ENCODE measurements at places on chromosomes 7 and 10. TPM values are rescaled to one million over a fixed set of nuclear protein-coding genes. Genes with fewer than 3 reads are reported as not detected.

- no peak for DNase-seq
Measured at GRCh38 chr7:126689037-126689436, 563.7 kb downstream of the GRM8 start.

GRCh38 chr7:25946181-25946580 lies 205.8 kb upstream of the NFE2L3 start:
- no peak for DNase-seq

GRCh38 chr10:100008142-100008522 lies 1.6 kb downstream of the DNMBP start:
- DNase-seq: no peak

GRCh38 chr10:14185316-14186045 lies 145.2 kb downstream of the FRMD4A start:
- DNase-seq: peak; percentile 44

- no peak for DNase-seq
Measured at GRCh38 chr7:33070831-33071230, 8.3 kb upstream of the NT5C3A start.

GRCh38 chr7:98618786-98619185 lies 1.7 kb downstream of the NPTX2 start:
- no peak for DNase-seq

GRCh38 chr10:64109926-64110495 lies 588.8 kb downstream of the REEP3 start:
- DNase-seq: no peak

ANXA8L1 gene
- polyA plus RNA-seq: 686 TPM

CREM gene
- 17.4 TPM for polyA plus RNA-seq

SPDYE1 gene
- not detected for polyA plus RNA-seq

ZRANB1 gene
- 7.4 TPM for polyA plus RNA-seq

SPDYE11 gene
- polyA plus RNA-seq: not detected

INTS1 gene
- 10.6 TPM for polyA plus RNA-seq

HILPDA gene
- polyA plus RNA-seq: 41.6 TPM

Data from keratinocyte (primary cell).